ENCODE measurements at places on chromosomes 1 and 21.

GRCh38 chr21:16179773-16180172 lies 450.0 kb downstream of the USP25 start:
- DNase-seq, result no peak

DNA sequence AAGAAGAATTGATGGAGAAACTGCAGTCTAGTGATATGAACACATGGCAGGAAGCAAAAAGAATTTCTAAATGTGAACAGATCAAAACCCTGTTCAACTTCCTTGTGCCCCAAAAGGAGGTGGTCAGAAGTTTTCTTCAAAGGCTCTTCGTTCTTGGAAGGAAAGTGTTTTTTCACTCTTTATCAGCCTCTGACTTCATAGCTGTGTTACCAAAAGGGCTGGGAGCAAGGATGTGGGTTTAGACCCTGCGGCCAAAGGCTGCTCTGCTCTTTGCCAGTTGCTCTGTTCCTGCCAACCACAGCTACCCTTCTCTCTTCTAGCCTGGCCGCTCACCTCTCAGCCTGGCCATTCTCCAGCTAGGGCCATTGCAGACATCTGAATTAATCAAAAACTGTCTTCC lies 53.8 kb downstream of the PTGER3 start:
- DNase-seq, result no peak

- DNase-seq, result no peak
Measured at GRCh38 chr1:118209648-118210047, 24.6 kb upstream of the SPAG17 start.

GRCh38 chr21:44967082-44968047 lies 27.5 kb downstream of the SLX9 start:
- no peak for DNase-seq

All from HCT116 (cell line).